ENCODE measurements at places on chromosomes 1 and 21.

- DNase-seq: no peak
These were observed 55.2 kb downstream of the SLC9A1 start for GRCh38 chr1:27099587-27100334.

DNA sequence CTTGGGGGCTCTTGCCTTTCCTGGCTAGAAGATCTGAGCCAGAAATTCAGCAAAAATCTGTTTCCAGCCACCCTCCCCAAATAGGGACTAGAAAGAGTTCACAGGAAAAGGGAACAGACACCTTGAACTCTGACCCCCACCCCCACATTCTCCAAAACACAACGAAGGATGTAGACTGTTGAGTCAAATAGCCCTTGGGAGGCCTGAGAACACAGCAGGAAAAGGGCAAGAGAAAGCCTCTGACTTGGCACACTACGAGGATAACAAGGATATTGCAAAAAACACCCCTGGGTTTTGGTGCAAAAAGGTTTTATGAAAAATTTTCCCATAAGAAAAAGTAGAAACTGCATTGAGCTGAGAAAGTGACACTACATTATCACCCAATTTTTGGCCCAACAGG, 1.9 kb upstream of the YRDC start:
- DNase-seq: no peak

DNA sequence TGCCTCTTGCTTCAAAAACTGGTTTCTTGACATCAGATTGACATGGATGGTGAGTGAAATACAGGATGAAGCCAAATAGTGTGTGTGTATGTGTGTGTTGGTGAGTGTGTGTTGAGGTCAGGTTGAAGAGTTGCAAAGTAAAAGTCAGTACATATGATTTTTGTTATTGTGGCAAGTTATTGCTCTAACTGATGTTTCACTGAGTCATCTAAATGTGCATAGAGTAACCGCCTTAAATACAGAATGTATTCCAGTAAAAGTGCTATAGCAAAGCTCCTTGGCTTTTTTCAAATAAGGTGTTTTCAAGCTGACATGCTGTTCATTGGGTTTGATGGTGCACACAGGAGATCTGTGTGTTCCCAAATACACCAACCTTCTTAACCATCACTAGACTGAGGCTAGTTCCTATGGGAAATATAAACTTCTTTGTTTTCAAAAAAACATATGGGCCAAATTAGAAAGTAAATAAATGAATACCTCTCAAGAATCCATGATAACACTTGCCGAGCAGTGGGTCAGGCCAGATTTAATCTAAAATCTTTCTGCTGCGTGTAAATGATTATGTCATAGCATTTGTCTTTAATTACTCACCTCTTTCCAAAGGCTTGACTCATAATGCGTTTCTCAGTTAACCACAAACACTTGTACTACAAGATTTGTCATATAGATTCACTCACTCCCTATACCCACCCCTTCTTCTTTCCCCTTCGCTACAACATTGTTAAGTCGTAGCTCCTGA, 151.1 kb downstream of the LYPLAL1 start:
- no peak for DNase-seq

GRCh38 chr1:89590341-89591080, 42.4 kb upstream of the LRRC8C start:
- DNase-seq: no peak

- no peak for DNase-seq
These were observed 157.3 kb upstream of the VAMP3 start for GRCh38 chr1:7613851-7614205.

DNA sequence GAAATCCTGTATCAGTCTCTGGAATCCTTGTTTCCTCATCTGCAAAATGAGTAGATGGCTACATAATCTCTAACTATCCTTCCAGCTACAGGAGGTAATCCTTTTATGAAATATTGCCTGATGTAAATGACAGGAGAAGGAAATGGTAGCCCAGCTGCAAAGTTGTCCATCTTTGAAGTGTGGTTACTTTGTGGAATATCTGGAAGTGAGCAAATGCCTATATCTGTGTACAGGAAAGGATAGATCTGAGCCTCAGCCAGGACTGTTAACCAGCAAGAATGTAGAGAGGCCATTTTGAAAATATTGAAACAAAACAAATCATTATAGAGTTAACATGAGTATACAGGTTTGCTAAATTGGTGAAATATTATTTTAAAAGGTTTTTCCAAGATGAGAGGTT, 74.8 kb upstream of the BMP8A start:
- no peak for DNase-seq

GRCh38 chr1:17831597-17831996, 76.5 kb downstream of the ACTL8 start:
- no peak for DNase-seq

DNA sequence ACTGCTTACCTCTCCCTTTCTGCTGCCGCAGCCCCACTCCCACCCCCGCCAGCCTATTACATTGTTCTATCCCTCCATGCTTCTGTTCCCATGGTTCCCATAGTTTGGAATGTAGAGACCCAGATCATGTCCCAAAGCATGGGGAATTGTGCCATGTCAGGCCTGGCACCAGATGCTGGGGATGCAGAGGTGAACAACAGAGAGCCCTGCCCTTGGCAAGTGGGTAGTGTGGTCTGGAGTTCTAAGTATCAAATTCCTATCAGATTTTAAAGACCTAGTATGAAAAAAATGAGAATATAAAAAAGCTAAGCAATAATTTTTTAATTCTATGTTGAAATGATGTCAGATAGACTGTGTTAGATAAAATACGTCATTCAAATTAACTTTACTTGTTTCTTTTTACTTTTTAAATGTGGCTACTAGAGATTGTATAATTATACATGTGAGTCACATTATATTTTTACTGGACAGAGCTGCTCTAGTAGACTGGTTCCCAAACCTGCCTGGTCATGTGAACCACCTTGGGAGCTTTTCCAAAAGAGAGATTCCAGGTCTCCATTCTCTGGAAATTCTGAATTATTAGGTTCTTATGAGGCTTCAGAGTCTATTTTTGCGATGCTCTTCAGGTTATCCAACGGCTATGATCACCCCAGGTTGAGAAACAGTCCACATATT, 113.0 kb upstream of the DAB1 start:
- DNase-seq: no peak

GRCh38 chr1:244709076-244709475, 56.1 kb downstream of the DESI2 start:
- no peak for DNase-seq

DNA sequence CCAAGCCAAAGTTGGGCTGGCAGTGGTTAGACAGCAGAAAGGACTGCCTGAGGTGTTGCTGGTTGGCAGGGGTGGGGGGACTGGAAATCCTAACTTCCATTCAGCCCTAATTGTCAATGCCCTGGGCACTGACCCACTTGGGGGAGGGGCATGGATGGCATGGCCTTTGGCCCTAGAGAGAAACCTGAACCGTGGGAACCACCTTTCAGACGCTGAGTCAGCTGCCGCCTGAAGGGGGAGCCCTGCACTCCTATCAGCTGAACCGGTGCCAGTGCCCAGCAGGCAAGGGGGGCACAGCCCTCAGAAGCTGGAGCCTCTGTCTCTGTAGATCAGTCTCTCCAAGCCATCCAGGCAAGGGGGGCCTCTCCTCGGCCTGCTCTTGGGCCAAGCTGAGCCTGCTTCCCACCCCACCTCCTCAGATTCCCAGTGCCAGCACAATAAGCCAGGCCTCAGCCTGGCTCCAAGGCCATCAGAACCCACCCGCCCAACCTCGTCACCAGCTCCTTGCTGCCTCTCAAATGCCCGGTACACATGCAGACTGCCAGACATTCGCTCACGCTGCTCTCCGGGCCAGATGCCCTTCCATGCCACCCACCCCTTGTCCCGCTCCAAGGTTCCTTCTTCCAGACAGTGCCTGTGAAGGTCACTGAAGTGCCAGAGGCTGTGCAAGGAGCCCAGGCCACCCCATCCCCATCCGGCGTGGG, 11.6 kb downstream of the TINAGL1 start:
- peak; percentile 23 for DNase-seq

- no peak for DNase-seq
These were observed 146.8 kb downstream of the PTPRU start for GRCh38 chr1:29382851-29383745.

- no peak for DNase-seq
These were observed 123.2 kb upstream of the TNFSF4 start for GRCh38 chr1:173330149-173330951.

GRCh38 chr1:181189691-181190363, 101.3 kb downstream of the IER5 start:
- peak; percentile 57 for DNase-seq

DNA sequence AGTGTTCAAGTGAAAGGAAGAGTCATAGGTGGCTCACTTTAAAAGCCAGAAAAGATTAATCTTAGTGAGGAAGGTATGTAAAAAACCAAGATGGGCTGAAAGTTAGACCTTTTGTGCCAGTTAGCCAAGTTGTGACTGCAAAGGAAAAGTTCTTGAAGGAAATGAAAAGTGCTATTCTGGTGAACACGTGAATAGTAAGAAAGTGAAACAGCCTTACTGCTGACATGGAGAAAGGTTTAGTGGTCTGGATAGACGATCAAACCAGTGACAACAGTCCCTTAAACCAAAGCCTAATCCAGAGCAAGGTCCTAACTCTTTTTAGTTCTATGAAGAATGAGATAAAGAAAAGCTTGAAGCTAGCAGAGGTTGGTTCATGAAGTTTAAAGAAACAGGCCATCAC, 106.4 kb downstream of the CTH start:
- no peak for DNase-seq

DNA sequence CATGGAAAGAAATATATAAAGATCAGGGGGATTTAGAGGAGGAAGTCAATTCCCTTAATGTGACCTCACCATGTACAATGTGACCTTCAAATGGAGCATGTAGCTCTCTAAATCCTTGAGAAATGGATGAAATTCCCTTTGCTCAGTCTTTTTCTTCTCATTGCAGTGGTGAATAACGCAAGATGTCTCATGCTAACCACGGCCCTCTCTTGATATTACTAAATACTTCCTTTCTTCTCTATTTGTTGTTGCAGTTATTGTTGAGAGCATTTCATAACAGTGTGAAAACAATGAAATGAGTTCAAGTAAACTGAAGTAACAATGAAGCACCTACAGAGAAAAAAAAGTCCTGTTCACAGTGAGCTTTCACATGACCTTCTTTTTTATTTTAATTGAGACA, 55.6 kb downstream of the ZNF281 start:
- DNase-seq: no peak

DNA sequence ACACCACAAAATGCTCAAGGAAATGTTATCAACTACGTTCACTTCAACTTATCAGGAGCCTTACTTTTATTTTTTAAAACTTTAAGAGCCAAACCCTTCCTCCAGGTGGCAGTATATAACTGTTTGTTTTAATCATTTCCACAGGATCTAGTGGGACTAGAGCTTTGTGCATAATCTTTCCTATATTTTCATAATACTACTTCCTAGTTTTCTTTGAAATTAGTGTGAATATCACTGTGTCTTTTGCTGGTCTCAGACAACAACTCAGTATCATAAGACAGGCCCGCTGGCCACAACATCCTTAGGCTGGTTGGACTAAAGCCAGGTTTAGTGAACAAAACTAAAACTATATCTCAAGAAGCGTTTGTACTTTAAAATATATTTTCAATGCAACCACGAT, 145.5 kb downstream of the TIAM1 start:
- no peak for DNase-seq

DNA sequence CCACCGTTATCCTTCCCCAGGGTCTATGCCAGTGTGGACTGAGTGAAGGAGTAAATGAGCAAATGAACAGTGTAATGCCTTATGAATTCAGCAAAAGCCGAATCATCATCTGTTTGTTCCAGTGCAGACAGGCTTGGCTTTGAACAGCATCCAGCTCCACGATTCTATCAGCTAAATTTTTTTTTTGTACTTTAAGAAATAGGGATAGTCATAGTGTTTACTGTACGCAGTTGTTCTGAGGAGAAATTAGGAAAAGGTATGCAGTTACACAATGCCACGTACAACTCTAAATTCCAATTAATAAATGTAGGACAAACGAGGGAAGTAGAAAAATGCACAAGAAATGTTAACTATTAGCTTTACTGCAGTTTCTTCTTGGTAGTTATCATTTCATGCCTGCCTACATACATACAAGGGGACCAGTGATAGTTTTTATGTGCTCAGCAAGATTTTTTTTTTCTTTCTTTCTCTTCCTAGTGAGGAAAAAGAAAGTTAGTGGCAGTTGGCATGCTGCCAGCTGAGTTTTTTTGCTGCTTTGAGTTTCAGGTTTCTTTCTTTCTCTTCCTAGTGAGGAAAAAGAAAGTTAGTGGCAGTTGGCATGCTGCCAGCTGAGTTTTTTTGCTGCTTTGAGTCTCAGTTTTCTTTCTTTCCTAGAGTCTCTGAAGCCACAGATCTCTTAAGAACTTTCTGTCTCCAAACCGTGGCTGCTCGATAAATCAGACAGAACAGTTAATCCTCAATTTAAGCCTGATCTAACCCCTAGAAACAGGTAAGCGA, at the start of gene IFI44L:
Gene IFI44L (plus strand): TSS at position 646 of the 777 bp plus-strand sequence. CDS start 7,468 bp downstream, outside the sequence.
- peak; percentile 36 for DNase-seq

- no peak for DNase-seq
These were observed 9.2 kb downstream of the DMRTB1 start for GRCh38 chr1:53468374-53468773.

DNA sequence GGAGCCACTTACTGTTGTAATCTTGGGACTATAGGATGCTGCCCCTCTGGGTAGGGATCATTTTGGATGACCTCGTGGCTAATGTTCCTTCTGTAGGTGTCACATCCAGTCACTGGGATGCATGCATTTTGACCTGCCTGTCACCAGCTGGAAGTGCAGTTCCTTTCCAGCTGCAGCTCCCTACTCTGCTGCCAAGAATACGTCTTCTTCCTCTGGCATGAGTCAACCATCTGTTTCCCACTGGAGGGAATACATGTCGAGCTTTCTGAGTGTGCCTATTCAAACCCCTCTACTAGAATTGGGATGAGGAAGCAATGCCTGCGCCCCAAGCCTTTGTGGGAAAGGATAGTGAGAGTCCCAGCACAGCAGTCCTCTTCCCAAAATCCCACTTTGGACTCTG, 415.5 kb upstream of the ADAMTS5 start:
- DNase-seq: no peak

GRCh38 chr1:147879911-147880310, 22.7 kb upstream of the GJA8 start:
- DNase-seq: no peak
